ENCODE measurements at places on chromosomes 6 and 20. TPM values are rescaled to one million over a fixed set of nuclear protein-coding genes. Genes with fewer than 3 reads are reported as not detected.

- DNase-seq = no peak
These were observed 676.6 kb downstream of the DHX35 start for GRCh38 chr20:39638731-39639130.

DNA sequence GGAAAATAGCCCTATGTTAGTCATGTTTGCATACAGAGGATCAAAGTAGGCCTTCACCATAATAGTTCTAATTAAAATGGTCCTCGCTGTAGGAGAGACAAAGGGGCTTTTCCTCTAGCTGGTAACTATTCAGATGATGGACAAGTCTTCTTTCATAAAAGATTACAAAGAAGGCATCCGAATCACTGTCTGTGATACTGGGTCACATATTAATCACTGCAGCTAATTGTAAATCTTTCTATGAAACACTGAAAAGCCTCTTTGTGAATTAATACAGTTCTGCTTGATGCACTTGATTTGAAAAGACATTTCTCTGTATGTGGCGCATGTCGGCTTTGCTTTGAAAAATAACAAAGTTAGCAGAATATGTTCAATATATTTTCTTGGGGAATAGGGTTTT, 520.8 kb downstream of the KIF16B start:
- no peak for DNase-seq

GRCh38 chr20:24685736-24686135, 216.3 kb downstream of the SYNDIG1 start:
- DNase-seq = no peak

GRCh38 chr6:42989923-42990322, 5.6 kb downstream of the PPP2R5D start:
- DNase-seq = no peak

DNA sequence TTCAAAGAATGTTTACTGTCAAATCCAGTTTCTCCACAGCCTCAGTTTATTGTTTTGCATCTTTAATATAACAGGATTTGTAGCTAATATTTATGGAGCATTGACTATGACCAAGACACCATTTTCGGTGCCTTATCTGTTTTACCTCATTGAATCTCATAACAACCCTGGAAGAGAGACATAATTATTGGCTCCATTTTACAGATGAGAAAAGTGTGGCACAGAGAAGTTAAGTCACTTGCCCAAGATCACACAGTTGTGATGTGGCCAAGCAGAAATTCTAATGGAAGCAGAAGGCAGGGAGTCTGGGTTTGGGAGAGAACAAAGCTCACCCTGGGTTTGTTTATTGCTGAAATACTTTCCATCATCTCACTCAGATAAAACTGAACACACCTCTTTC, 17.5 kb upstream of the NFATC2 start:
- no peak for DNase-seq

DNA sequence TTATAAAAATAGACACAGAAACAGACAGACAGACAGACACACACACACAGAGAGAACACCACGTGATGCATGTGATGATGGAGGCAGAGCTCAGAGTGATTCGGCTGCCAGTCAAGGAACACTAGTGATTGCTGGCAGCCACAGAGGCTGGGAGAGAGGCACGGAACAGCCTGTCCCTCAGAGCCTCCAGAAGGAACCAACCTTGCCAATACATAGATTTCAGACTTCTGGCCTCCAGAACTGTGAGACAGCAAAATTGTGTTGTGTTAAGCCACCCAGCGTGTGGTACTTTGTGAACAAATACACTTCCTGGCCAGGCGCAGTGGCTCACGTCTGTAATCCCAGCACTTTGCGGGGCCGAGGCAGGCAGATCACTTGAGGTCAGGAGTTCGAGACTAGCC, 9.5 kb upstream of the PARD6B start:
- DNase-seq = no peak

- DNase-seq = no peak
These were observed 2.4 kb downstream of the CD93 start for GRCh38 chr20:23083553-23084220.

DNA sequence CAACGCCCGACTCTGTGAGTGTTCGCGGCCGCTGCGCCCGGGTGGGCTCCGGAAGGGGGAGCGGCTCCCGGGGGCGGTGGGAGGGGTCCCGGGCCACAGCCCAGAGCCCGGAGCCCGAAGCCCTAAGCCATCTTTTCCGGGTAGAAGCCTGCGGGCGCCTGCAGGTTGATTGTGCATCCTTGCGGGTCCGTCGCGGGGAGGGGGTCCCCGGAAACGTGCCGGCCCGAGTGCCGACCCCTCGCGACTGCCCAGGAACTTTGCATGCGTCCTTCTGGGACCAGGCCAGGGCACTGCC, 413 bp downstream of the PTPRA start:
- DNase-seq = peak; percentile 49

- DNase-seq = no peak
These were observed 22.6 kb upstream of the MPC1 start for GRCh38 chr6:166405386-166405785.

- no peak for DNase-seq
These were observed 203.0 kb downstream of the KCNQ5 start for GRCh38 chr6:72824833-72825232.

GRCh38 chr6:157811476-157812173, 11.4 kb upstream of the SNX9 start:
- no peak for DNase-seq

DNA sequence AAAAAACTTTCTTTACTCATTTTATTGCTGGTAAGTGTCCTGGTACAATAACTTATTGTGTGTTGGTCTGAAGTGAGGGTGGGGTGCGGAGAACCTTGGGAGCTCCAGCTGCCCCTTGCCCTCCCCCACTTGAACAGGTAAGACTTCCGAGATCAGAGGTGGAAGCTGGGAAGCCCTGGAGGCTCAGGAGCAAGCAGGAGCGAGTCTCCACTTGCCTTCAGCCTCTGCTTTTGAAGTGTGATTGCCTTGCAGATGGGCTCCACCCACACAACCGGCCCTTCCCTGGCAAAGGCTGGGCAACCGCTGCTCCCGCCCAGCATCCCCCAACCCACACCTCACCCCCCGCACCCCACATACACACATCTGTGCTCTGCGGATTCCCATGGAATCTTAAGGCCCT, 179.6 kb downstream of the TFAP2C start:
- DNase-seq = no peak

GRCh38 chr20:51900443-51900842, 98.1 kb upstream of the SALL4 start:
- DNase-seq = no peak

DDR1 gene
- 14.2 TPM for total RNA-seq

GPSM3 gene
- total RNA-seq = 37.1 TPM
